T-helper 17 cell (primary cell): ENCODE measurements at places on chromosomes 3 and 15. TPM values are rescaled to one million over a fixed set of nuclear protein-coding genes. Genes with fewer than 3 reads are reported as not detected.

- H3K27me3 ChIP-seq, result no peaks in the 10 kb centered on the region
- no peak overlapping the region for H3K27ac ChIP-seq
- no peak overlapping the region for H3K4me3 ChIP-seq
- no peaks in the 10 kb centered on the region for H3K4me1 ChIP-seq
- H3K36me3 ChIP-seq, result peaks cover 5% of the 10 kb centered on the region
Observed at GRCh38 chr15:51494411-51495314, 127.9 kb downstream of the DMXL2 start.

DNA sequence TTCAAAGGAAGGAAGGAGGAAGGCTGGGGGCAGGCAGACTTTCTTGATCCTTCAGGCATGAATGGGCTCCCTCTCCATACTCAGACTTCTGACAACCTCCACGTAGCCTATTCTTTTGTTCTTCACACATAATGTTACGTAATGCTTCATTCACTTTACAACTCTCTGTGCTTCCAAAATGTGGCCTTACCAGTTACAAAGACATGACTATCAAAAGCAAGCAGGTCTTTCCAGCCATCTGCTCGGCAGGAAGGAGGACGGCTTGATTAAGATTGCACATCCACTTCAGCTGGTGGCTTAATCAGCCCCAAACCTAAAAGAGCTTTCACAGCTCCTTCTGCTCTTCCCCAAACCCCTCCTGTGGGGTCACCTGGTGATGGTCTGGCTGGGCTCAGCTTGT, 263.2 kb downstream of the XXYLT1 start:
- no peaks in the 10 kb centered on the region for H3K4me1 ChIP-seq
- no peak for DNase-seq
- H3K27ac ChIP-seq, result no peak overlapping the region
- H3K4me3 ChIP-seq, result no peak overlapping the region
- H3K36me3 ChIP-seq, result no peaks in the 10 kb centered on the region

- H3K4me3 ChIP-seq, result no peak overlapping the region
- no peaks in the 10 kb centered on the region for H3K4me1 ChIP-seq
- no peaks in the 10 kb centered on the region for H3K36me3 ChIP-seq
Observed at GRCh38 chr3:73215901-73216300, 154.4 kb downstream of the EBLN2 start.

TUSC7 gene
- not detected for total RNA-seq

DNA sequence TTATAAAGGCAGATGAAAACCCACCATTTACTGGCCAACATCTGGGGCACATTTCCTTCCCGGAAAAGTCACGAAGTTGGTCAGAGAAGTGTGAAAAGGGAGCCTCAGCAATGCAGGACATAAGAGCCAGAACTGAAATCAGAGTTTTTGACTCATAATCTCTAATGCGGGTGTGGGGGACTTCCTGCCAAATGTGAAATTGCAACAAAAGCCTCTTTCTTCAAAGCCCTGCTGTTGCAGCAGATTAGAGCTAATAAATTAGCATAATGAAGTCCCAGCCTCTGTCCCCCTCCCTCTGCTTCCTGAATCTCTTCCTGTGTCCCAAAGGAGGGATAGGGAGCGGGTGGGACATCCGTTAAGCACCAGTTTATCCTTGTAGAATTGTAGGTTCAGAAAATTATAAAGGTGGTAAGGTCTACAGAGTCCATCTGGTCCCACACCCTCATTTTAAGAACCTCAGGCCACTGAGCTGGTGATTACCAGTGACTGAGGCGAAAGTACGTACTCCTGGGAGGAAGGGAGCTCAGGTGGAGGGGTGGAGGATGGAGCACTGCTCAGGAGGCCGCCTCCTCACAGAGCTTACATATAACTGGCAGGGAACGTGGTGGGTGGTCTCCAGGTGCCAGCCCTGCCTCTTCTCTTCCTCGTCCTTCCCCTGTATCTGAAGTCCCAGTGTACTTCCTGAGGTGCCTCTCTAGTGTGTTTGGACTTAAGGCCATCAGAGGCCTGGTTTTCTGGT, 35.0 kb downstream of the ST6GAL1 start:
- H3K4me1 ChIP-seq, result peaks cover 31% of the 10 kb centered on the region
- H3K27ac ChIP-seq, result peak overlapping the region; percentile 54
- no peaks in the 10 kb centered on the region for H3K27me3 ChIP-seq
- peaks cover 2% of the 10 kb centered on the region for H3K36me3 ChIP-seq

CPEB1 gene
- total RNA-seq, result 0.32 TPM

DNA sequence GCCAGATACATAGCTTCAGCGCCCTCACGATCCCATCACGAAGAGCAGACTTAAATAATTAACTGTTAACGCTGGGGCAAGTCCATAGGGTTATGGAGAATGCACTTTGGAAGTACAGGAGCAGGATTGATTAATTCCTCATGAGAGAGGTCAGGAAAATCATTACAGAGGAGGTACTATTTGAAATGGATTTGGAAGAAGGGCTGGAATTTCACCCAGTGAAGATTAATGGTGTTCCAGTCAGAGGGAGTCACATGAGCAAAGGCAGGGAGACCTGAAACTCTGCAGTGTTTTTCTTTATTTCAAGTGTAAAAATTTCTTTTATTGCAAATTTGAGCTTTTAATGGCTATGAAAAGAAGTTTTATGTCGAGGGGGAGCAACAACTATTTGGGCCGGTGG, 329.8 kb upstream of the GRM7 start:
- DNase-seq, result no peak
- no peaks in the 10 kb centered on the region for H3K36me3 ChIP-seq
- no peak overlapping the region for H3K27ac ChIP-seq
- H3K4me3 ChIP-seq, result no peak overlapping the region

SI gene
- total RNA-seq, result not detected

DNA sequence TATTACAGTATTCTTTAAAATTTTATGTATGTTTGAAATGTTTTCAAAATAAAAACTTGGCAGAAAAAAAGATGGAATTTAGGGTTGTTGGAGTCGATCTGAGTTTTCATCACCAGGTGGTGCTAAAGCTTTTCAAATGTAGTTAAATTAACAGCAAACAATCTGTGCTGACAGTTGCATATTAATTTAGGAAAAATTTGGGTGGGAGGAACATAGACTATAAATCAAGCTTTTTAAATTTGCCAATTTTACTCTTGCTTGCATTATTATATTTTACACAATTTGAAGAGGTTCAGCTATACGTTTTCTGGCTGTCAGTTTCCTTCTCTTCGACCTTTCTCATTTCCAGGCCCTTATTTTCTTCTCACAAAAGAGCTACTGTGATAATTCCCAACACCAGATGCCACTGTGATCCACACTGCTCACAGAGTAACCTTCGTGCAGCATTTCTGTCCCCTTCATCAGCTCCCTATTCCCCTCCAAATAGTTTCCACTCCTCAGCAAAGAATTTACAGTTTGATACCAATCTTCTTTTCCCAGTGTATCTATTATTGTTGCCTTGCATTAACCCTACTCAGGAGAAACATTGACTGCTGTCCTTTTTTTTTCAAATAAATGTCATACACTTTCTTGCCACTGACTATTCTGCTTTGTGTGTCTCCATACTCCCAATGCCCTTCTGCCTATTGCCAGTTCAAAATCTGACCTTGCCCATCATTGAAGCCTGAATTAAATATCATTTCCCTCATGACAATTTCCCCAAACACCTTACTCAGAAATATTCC, 53.4 kb upstream of the EIF5A2 start:
- no peak overlapping the region for H3K4me3 ChIP-seq
- no peak overlapping the region for H3K27ac ChIP-seq
- peaks cover 32% of the 10 kb centered on the region for H3K27me3 ChIP-seq

DNA sequence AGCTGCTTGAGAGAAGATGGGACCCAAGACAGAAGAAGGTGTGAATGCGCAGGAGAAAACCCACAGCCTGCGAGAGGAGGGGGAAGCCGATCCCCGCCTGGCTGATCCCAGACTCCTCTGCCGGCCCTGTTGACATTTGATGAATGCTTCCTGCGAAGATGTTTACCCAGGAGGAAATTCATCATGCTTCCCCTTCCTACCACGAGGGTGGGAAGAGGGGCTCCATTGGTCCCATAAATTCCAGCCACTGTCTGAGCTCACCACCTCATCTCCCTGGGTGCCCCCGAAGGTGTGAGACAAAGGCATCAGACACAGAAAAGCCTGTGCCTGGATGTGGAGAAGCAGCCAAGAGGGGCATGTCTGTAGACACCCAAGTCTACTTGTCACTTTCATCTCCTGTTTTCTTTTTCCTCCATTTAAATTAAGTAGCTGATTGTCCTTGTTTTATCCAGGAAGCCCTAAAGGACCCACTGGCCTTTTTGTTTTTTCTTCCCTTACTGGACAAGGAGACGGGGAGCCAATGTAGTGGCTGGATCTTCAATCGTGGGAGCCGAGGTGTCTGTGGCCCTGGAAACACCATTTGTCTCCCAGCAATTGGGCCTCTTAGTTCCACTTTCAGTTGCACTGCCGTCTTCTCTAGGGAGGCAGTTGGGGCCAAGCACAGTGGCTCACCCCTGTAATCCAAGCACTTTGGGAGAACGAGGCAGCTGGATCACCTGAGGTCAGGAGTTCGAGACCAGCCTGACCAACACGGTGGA, 95.3 kb upstream of the HES1 start:
- H3K4me1 ChIP-seq, result peaks cover 2% of the 10 kb centered on the region
- no peak overlapping the region for H3K4me3 ChIP-seq
- H3K27ac ChIP-seq, result no peak overlapping the region
- H3K27me3 ChIP-seq, result peaks cover 23% of the 10 kb centered on the region
- no peak for DNase-seq
- no peaks in the 10 kb centered on the region for H3K36me3 ChIP-seq
